ENCODE measurements at places on chromosomes 2 and 18.

DNA sequence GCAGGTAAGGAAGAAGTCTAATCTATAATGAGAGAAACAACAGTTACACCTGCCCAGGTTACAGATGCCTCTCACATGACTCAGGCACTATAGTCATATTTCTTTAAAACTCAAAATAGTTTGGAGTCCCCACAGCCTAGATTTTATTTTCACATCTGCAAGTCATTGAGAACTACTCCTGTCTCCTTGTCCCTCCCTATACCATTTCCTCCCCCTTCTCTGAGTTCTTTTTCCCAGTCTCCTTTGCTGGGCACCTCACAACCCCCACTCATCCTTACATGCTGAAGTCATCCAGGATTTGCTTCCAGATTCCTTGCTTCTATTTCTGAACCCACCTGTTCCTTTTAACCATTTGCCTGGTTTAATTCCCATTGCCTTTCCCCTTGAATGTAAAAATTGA lies 73.1 kb upstream of the KCNE4 start:
- DNase-seq = no peak

- DNase-seq = no peak
Measured at GRCh38 chr2:63189026-63189425, 138.4 kb downstream of the OTX1 start.

DNA sequence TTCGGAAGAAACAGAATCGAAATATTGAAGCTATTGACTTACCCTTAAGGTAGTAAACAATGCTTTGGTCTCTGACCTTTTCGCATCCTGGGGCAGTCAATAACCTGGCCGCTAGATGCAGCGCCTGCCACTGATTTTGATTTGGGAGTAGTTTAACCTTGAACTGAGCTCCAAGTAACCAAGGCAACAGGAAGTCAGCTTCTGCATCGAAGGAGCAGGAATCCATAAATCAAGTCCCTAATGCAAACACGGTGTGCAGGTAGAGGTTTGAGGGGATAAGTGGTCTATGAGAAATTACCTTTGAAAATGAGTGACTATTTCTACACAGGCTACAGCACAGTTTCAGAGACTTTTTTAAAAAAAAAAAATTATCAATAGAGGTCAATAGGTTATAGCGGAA lies 353.5 kb downstream of the SETBP1 start:
- no peak for DNase-seq

DNA sequence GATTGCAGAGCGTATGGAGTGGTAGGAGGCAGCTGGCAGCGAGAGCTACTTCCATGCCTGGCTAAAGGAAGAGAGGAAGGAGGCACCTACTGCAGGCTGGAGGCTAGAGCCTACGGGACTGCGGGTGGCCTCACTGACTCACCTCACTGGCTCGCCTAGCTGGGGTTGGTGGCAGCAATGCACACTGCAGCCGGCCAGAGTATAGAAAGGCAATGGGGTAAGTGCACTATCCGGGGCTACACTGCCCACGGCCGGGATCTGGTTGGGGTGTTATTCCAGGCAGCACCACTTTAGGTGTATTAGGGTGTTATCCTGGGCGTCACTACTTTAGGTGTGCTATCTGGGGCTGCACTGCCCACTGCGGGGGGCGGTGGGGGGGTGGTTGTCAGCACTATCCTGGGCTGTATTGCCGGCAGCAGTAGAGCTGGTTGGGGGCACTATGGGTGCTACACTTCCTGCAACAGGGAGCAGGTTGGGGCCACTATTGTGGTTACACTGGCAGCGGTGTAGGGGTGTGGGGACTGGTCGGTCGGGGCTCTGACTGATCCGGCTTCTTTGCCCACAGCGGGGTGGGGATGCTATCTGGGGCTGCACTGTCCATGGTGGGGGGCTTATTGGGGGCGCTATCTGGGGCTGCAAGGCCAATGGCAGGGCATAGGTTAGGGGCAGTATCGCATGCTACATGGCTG lies 33.3 kb upstream of the ANKRD62 start:
- DNase-seq = no peak

- no peak for DNase-seq
Measured at GRCh38 chr18:47748847-47749599, 181.4 kb downstream of the SMAD2 start.

DNA sequence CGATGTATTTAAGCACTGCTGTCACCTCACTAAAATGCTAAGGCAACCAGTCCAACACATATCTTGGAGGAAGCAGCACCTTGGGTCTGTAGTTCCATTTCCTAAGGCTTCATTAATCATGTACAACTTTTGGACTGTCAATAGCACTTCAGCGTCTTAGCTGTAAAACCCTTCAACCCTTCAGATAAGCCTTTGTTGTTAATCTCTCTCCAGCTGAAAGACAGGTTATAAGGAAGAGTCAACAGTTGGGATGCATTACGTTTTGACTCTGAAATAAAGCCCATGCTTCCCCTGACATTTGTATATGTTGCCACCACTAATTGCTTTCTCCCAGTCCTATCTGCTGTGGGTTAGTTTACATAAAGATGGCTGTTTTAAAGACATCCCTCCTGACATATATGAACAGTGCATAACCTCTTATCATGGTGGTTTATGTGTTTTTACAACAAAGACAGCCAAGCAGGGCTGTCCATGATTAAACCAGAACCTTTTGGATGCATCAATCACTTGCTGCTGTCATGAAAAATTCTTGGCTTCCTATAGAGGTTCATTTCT lies 81.5 kb downstream of the EPHA4 start:
- DNase-seq = no peak

DNA sequence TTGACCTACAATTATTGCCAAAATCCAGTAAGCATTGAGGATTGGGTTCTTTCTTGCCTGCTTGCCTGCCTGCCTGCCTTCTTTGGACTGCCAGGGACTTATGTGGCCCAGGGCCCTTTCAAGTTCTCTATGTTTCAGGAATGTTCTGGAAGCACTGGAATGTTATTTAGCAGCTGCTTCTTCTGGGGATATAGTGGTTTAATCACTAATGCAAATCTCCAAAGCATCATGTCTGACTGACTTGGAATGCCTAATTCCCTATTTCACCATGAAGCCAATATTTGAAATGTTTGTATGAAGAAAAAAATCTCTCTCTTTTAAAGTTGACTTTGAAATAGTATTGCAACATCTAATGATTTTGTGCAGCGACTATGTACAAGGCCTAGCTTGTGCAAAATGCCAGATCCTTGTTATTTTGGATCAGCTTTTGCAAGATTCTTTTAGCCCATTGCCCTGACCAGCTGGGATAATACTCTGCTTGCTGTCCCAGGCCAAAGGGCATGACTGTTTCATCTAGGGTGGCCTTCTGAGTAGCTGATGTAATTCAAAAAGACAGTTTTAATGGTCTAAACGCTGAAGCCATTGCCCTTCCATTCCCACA lies 204.6 kb downstream of the RND3 start:
- no peak for DNase-seq

- no peak for DNase-seq
Measured at GRCh38 chr2:235500110-235500760, 6.4 kb downstream of the AGAP1 start.

DNA sequence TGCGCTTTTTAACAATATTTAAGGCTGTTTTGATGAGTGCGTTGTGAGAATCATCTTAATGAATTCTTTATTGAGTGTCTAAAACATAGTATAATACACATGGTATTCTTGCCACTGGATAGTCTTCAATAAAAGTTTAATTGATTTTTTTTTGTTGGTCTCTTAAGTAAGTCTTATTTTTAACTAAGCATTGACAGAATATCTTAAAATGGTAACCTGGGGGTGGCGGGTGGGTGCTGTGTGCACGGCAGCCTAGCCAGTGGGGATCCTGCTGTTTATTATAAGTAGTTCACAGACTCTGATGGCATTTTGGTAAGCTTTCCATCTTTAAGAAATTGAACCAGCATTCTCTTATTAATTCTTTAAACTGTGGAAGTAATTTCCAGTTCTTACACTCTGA lies 6.0 kb downstream of the SOX11 start:
- no peak for DNase-seq

GRCh38 chr18:8607776-8608742 lies 1.2 kb upstream of the RAB12 start:
- DNase-seq = no peak

- no peak for DNase-seq
Measured at GRCh38 chr2:215395687-215396460, 40.0 kb downstream of the FN1 start.

- no peak for DNase-seq
Measured at GRCh38 chr2:58967736-58968135, 726.6 kb upstream of the FANCL start.

DNA sequence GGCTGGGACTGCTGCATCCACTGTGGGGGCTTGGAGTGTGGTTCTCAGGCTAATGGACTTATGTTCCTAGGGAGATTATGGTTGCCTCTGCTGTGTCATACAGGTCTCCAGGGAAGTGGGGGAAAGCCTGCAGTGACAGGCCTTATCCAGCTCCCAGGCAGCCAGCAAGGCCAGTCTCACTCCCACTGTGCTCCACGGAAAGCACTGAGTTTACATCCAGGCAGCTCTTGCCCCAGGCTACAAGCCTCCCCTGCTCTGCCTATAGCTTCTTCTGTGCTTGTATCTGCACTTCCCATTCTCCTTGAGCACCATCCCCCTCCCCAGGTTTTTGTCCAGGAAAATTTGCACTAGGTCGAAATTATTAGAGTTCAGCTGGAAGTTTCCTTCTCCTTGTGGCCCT lies 231.9 kb downstream of the ZRANB3 start:
- DNase-seq = no peak

DNA sequence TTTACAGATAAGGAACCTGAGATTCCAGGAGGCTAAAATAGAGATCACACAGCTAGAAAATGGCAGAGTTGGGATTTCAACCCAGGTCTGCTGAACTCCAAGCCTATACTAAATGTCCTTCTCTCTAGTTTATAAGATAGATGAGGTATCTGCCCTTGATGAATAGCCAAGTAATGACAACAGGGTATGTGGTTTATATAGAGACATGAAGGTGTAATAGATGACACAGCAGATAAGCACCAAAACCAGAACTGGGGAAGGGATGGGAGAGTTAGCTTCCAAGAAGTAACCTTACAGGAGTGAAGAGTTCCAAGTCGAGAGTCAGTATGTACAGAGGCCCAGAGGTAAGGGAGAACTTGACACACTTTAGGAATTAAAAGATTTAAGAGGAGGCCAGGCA lies 104.7 kb upstream of the UBXN4 start:
- no peak for DNase-seq

DNA sequence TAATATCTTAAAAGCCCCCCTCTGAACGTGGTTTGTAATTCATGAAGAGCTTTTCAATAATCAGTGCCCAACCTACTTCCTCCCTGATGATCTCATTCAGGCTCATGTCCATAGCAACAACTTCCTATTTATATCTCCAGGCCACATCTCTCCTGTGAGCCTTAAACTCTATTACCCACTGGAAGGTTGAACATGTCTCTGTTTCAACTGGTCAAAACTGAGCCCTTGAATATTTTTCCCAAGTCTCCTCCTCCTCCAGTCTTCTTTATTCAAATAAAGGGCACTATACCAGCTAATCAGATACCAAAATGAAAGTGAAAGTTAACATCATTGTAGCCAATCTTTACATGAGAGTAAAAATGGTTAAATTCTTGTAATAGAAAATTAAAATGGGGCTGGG lies 63.7 kb upstream of the ITGA4 start:
- DNase-seq = no peak

GRCh38 chr18:21443776-21444464 lies 156.6 kb downstream of the ESCO1 start:
- no peak for DNase-seq

GRCh38 chr2:208493186-208493585 lies 86.6 kb downstream of the PTH2R start:
- DNase-seq = no peak

DNA sequence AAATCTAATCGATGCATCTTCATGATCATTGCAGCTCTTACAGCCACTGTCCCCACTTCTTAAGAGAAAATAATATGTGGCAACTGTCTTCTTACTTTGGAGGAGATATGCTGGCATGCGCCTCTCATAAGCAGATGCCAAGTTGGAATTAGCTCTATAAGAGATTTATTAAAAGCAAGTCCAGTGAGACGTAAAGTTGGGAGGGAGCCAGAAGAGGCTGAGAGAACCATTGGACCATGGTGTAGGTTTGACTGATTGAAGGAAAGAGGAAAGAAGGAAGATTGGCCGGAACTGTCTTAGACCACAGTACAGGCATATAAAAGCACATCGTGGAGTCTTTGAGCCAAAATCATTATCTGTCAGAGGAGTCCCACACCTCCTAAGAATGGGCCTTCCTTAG lies 265.7 kb upstream of the ZC3H15 start:
- no peak for DNase-seq

GRCh38 chr18:56580026-56580425 lies 58.4 kb downstream of the TXNL1 start:
- no peak for DNase-seq

DNA sequence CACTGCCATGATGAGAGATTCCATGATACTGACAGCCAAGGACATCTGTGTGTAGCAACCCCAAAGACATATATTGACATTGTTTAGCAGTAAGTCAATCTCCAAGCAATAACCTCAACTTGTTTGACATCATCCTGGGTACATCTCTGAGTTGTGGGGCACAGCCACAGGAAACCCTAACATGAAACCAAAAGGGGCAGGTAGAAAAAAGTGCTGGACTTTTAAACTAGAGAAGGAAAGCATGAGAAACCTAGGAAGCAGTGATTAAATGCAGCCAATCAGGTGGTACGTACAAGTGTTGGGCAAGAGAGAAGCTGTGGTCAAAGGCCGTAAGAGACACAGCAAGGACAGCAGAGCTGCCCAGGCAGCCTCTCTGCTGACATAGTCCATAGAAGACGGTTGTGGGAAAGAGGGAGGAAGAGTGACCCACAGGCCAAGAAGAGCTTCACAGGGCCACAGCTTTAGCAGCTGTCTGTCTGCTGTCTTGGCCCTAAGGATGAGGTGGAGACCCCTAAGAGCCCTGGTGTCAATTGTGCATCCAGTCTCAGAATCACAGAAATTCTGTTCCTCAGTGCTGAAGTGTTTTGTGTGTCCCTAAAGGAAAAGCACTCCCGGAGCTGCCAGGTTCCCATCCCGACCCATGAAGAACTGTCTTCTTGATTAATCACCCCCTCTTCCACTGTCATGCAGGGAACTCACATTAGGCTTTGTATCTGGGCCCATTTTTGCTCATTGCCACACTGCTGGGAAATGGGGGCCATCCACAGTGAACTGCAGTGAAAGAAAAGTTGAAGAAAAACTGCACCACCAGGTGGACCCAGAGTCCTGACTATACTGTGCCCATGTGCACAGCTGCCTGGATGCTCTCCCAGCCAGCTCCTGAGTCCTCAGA lies 25.4 kb upstream of the CHN1 start:
- DNase-seq = no peak

- DNase-seq = no peak
Measured at GRCh38 chr2:101036562-101036961, 34.5 kb downstream of the RPL31 start.
